GM18507 (cell line): ENCODE measurements at places on chromosomes 16 and 17.
A peak's percentile ranks its signal among the peaks of the same experiment; 100 is the strongest.

GRCh38 chr17:45020354-45021138 is 30.9 kb downstream of the DCAKD start:
- DNase-seq = no peak

DNA sequence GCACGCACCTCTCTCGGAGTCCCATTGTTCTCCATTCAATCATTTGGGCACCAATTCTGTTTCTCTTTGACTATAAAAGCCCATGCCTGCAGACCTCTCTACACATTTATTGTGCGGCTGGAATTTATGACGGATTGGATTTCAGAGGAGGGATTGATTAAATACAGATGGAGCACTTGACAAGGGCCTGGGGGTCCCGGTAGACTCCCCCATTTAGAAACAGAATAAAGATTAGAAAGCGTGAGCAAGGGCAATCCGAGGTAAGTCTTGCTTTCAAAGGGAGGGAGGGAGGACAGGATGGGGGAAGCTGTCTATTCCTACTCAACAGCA is 15.1 kb upstream of the PITPNM3 start:
- no peak for DNase-seq

DNA sequence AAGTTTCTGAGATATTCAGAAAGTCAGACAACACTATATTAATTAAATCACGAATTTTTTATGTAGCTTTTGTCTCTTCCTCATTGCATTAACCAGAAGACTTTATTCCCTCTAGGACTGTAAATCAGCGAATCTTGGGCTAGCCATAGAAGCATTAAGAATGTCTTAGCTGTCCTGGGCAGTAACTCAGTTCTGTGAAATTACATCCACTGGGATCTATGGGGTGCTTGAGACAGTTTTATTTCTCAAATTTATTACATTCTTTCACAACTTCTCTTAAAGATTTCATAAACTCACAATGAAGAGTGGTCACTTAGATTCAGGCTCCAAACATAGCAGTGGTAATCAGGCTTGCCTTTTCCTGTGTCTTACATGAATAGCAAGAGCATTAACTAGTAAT is 1153.4 kb downstream of the CDH8 start:
- no peak for DNase-seq

GRCh38 chr17:49630113-49630900 is 47.6 kb downstream of the SPOP start:
- no peak for DNase-seq

- no peak for DNase-seq
These were observed 53.3 kb upstream of the ENDOV start for GRCh38 chr17:80361495-80362220.

DNA sequence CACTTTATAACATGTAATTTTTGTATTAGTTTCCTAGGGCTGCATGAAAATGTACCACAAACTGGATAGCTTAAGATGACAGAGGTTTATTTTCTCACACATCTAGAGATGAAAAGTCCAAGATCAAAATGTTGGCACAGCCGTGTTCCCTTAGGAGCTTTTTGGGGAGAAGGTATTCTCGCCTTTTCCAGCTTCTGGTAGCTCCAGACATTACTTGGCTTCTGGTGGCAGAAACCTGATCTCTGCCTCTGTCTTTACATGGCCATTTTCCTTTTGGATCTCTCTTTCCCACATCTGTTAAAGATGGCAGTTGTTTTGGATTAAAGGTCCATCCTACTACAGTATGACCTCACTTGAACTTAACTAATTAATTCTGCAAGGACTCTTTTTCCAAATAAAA is 885.7 kb upstream of the CDH8 start:
- no peak for DNase-seq

DNA sequence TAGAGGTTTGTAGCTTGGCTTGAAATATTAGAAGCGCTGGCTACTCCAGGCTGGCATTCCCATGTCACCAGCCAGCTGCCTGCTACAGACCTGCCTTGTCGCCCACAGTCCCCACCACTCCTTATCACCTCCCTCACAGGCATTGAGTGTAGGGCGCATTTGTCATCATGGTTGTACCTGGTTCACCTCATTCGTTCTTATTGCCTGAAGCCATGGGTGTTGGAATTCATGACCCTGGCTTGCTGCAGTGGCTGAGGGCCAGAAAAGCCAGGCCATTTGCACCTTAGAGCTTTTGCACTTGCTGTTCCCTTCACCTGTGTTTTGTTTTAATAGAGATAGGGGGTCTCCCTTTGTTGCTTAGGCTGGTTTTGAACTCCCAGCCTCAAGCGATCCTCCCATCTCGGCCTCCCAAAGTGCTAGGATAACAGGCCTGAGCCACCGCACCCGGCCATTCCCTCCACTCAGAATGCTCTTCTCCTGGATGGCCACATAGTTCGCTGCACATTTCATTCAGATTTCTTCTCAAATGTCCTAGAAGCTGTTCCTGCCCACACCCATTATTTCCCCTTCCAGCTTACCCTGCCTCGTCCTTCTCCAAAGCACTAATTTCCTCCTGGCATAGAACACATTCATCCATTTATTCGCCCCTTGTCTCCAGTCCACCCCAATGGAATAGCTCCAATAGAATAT is 97.6 kb downstream of the C16orf78 start:
- DNase-seq = no peak

DNA sequence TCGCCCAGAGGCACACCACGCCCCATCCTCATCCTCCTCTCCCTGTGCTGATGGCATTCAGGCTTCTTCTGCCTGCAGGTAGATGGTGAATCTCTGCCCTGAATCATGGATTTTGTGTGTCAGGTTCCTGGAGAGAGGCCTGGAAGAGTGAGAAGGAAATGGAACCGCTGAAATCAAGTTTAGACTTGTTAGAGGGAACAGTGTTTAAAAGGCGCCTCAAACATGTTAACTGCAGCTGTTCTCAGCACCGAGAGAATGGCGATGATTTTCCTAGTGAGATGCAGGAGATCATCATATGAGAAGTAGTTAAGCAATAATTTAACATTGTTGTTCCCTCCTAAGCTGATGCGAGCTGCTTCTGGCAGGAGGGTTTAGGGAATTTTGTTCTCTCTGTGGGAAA is 744.4 kb upstream of the EEF2KMT start:
- no peak for DNase-seq

DNA sequence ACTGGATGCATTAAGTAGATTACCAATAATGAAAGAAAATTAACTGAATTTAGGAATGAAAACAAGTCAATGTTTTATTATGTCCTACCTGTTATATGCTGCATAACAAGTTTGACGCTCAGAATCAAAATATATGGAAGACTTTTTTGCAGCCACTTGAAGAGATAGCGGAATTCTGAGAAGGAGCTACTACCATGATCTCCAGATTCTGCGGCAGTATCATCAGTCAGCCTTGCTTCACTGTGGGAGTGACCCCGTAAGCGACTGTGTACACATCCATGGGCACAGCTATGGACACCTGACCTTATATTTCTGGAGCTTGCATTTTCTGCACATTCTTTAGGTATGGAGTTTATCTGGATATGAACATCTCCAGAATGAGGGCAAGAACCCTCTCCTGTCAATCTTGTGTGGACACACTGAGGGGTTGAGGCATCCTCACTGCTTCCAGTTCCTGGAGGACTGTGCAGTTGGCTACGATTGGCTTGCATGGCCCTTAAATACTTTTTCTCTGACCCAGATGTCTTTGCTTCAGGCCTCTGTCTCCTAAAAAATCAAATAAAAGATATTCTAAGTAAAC is 1.7 kb downstream of the RNFT1 start:
- DNase-seq = no peak

DNA sequence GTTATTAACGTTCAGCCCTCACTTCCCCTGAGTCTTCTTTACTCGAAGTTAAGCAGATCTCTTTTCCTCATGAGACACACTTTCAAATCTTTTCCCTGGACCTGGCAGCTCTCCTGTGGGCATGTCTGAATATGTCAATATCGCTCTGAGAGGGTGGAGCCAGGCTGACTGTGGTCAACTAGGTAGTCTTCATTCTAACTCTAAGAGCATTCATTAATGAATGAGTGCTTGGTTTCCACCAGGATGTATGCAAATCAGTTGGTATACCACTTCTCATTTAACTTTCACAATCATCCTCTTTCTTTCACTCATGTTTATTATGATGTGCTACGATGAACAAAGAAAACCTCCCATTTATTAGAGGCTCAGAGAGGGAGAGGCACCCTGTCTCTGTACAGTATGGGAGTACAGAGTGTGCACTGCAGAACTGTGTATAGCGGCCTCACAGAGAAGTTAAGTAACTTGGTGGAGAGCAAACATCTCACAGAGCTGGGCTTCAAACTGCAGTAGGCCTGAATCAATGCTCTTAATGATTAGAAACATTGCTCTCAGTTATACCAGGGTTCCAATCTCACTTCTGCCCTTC is 39.9 kb downstream of the OTOA start:
- DNase-seq = peak; percentile 32

DNA sequence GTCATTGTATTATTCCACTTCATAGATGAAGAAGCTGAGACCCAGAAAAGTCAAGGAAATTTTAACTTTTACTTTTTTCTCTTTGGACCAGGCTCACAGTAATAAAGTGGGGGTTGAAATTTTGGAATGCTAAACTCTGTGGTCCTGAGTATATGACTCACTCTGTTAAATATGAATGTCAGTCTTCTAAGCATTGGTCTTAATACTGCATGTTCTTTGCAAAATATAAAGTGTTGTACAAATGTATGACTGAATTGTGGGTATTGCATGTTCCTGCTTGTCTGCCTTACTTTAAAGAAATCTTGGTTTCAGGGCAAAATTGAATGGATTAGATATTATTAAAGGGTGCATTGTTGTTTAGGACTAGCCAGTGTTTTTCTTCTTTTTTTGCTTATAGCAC is 950.8 kb upstream of the GOT2 start:
- DNase-seq = no peak

GRCh38 chr16:53768593-53768992 is 64.6 kb downstream of the FTO start:
- DNase-seq = no peak

GRCh38 chr16:66521951-66522771 is 27.8 kb downstream of the TK2 start:
- peak; percentile 54 for DNase-seq

DNA sequence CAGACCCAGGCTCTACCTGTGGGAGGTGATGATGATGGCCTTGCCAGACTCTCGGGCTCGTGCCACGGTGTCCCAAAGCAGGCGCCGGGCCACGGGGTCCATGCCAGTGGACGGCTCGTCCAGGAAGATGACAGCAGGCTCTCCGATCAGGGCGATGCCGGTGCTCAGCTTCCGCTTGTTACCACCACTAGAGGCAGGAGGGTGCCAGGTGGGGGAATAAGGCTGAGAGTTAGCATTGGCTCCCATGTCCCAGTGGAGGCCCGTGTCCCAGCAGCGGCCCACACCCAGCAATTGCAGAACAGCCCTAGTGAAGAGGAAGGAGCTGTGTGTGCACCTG is 10.3 kb upstream of the RNPS1 start:
- DNase-seq = no peak

- no peak for DNase-seq
These were observed at the start of gene SLC13A5 for GRCh38 chr17:6713130-6713917. Gene SLC13A5, minus strand, starts transcription at chr17:6713369. Its CDS starts 36 bp downstream, at chr17:6713333.

DNA sequence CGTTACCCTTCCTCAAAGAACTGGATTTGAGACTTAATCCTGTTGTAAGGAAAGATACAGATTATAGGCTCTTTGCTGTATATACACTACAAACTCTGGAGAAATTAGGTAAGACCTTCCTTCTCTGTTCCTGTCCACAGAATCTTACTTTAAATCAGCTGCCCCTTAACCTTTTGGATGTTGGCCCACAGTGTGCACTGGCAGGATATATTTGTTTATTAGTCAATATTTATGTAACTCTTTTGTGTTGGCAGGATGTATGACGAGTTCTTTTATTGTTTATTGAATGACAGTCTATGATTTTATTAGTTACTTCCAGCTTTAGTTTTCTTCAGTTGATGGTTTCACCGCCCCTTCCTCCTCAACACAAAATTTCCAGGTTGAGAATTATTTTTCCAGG is 19.7 kb downstream of the LRRC36 start:
- no peak for DNase-seq

DNA sequence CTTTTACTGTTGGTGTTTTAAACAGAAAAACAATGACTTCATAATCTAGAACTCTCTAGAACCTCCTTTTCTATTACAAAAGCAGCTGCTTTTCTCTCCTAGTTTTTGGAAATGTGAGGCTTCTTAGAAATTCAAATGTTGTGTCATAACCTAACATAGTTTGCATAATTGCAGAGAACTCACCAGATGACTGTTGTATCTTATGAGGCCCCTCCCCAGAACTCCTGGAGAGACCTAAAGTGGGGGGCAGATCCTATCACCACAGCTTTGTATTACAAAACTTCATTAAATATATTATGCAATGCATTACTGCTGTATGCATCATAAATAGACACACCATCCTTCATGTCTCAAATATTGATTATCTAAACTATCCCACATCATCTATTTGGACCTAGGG is 538.7 kb upstream of the HSBP1 start:
- DNase-seq = no peak

DNA sequence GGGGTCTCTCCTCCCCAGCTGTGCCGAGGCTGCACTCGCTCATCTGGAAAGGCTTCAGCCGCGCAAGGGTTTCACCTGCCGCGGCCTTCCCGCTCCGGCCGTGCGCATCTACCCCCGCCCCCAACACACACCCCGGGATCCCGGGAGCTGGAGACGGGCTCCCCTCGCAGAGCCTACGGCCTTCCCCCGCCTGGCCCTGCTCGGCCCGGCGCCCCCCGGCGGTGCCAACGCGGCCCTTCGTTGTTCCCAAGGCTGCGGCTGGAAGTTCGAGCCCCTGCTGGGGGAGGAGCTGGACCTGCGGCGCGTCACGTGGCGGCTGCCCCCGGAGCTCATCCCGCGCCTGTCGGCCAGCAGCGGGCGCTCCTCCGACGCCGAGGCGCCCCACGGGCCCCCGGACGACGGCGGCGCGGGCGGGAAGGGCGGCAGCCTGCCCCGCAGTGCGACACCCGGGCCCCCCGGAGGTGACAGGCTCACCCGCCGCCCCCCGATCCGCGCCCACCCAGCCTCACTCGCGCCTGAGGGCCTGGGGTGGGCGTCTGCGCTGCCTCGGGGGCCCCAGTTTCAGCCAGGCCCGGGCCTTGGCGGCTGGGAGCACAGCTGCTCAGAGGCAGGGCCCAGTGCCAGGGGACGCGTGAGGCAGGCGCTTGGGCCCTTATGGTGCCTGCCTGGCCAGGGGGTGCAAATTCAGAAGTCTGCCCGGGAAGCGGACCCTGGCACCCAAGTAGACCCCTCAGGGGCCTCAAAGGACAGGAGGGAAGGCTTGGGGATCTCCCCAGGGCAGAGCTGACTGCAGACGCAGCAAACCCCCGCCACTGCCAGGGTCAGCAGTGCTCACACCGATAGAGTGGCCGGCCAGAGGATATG is 11.2 kb downstream of the GALK1 start:
- DNase-seq = peak; percentile 65

DNA sequence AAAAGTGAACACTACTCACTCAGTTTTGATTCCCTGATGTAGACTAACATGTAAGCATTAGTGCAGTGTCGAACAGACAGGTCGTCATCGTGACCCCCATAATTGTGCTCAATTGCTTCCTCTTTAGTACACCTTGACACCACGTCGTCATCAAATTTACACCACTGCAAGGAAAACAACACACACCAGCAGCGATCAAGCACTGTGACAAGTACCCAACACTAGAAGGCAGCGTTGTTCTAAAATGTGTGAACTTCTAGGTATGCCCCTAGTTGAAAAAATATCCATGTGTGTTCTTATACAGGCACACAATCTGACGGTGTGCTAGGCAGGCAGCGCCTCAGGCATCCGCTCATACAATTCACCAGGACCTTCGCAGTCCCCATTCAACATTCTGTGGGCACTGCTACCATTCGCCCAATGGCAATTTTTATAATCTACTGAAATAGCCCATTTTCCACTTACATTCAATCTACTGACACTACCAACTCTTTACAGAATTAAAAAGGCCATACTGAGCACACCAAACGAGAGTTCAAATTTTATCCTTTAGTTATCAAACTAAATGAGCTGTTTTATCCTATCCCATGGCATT is 23.1 kb downstream of the LITAFD start:
- DNase-seq = no peak
